ENCODE measurements at places on chromosomes 11 and 22.

DNA sequence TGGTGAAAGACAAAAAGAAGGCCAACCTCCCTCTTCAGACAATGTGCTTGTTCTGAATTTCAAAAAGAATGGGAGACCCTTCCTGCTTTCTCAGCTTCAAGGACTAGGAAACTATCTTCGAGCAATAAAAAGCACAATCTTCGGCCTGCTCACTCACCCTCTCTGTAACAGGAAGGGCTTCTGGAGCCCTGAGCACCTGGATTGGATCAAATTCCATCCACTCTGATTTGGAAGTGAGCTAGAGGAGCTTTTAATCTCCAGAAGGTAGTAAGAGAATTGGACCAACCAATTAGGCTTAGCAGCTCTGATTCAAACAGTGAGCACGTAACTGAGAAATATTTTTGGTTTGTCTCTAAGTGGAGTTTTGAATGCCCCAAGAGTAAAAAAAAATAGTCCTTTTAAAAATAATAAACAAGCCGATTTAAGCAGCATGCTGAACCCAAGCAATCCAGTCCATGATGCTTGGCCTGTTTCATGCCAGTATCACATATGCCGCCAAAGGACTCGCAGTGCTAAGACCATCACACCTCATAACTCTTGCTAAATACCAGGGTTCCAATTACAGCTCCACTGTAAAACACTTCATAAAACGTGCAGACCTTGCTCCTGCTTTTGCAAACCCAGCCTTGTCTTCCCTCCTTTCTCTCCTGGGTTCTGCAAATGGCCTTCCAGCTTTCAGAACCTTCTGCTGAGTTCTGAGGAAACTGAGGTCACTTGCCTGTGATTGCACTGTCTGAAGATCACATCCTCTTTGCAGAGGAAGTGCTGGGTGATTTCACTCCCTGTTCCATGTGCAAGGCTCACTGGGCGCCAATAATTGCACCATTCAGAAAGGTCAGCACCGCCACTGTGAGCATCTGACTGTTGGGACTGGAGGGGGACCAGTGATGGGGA, 74.4 kb downstream of the SLC1A2 start:
- no peak for DNase-seq

DNA sequence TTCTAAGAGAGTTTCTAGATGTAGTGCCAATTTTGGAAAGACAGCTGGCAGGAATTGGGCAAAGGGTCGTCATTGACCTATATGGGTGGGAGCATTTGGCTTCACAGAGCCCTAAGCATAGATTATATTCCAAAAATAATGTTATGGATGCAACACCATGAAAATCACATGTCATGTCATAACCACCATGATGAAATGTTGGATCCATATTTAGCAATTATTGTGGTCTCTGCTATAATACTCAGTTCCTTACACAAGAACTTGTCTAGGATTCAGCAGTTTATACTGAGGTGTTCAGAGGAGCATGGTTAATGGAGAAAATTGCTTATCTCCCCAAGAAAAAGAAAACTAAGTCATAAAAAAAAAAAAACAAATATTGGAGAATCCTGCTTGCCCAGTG, 31.6 kb downstream of the NTM start:
- DNase-seq: no peak

DNA sequence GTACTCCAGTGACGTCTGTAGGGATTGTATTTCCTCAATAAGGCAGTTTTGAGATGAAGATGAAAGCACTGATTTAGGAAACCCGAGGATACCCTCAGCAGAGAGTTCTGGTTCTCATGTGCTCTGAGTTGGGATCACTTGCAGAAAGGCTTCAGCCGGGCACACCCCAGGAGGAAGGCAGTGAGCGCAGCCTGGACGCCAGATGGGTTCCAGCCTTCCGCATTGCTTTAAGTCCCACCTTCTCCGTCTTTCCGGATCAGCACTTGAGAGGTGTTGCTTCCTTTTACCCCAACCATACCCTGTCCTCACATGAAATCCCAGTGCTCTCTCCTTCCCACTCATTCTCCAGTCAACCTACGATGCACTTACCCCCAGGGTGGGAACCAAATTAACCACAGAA, 239.5 kb upstream of the CADM1 start:
- DNase-seq: no peak

GRCh38 chr22:21447694-21448402, 19.3 kb upstream of the TMEM191C start:
- DNase-seq: no peak

- no peak for DNase-seq
These were observed 35.9 kb upstream of the NUP50 start for GRCh38 chr22:45127866-45128265.

DNA sequence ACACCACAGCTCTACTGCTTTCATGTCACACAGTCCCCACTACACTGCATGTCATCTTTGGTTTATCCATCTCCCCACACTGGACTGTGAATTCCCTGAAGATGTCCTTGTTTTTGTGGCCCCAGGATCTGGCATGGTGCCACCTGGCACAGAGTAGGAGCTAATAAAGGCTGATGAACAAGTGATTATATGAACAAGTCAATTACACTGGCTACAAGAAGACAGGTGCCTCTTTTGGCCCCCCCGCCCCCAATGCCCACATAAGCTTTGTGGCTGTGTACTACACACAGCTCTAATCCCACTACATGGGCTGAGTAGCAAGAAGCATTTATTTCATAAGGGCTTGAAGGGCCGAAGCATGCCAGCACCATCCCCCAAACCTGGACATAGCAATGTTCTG, 24.7 kb downstream of the PLEKHA7 start:
- no peak for DNase-seq

- DNase-seq: no peak
These were observed at the start of gene IL18 for GRCh38 chr11:112163875-112164685. Gene IL18, minus strand, starts transcription at chr11:112164094. Its CDS starts 9,041 bp downstream, at chr11:112155053.

DNA sequence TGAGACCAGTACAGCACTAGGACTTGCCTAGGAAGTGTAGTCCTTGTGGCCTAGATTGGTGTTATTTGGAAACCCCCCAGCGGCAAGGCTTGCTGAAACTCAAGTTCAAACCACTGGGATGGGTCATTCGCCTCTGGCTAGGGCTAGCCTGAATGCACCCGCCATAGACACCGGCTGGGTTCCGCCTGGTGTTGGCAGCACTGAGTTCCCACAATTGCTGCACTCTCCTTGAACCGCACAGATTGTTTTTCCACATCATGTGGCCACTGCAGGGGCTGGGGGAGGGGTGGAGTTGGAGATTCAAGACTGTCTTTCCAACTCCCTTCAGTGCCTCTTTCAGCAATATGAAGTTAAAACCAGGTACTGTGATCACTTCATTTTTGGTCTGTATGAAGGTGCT, 43.1 kb downstream of the CCDC73 start:
- no peak for DNase-seq

- DNase-seq: no peak
These were observed 6.3 kb upstream of the THOC5 start for GRCh38 chr22:29559853-29560252.

- peak; percentile 77 for DNase-seq
These were observed 27.2 kb downstream of the PHLDB1 start for GRCh38 chr11:118634431-118635236.

- no peak for DNase-seq
These were observed 7.8 kb downstream of the MYEOV start for GRCh38 chr11:69301455-69302401.

DNA sequence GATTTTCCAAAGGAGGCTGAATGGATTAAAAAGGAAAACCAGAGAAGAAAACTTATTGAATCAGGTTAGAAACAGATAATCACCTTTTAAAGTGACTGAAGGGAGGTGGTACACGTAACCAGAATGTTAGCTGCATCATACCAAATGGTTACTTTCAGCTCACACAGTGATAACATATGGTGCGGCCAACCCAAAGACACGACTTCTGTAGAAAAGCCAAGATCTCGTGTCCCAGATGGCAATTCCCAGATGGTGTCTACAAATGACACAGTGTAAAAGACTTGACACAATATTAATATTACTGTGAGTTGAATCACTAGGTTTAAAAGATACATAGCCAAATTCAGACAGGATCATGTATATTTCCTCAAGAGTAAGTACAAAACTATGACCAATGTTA, 5.2 kb downstream of the PPP2R1B start:
- DNase-seq: peak; percentile 97

DNA sequence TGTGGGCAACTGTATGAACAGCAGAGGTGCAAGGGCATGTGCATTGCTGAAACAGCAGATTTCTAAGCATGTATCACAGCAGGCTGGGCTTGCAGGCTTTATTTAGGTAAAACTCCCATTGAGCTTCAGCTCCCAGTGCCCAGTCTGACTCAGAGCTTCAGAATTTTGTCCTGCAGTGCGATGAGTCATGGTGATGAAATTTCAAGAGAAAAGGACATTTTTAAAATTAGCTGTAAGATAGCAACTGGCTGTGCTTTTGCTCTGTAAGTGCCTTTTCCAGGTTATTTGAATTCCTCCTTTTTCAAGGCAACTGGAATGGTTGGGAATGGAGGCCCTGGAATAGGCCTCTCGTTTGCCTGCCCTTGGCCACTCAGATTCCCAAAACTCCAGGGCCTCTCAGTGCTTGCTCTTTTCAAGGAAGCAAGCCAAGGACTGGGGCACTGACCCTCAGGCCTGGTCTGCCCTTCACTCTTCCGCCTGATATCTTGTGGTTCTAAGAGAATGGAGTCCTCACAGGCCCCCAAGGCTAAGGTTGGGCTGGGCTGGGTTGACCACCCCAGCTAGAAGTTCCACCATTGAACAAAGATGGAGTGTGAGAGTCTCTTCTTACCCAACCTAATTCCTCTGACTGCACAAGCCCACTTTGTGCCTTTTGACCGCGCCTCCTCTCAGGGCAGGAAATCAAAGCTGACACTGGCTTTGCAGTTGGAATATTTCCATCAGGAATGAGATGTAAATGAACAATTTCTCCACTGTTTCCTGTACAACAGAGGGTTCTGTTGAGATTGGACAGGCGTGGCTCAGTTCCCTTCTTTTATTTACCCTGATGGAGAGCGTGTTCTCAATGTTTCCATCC, 59.5 kb upstream of the PRSS23 start:
- no peak for DNase-seq

- no peak for DNase-seq
These were observed 19.9 kb upstream of the ME3 start for GRCh38 chr11:86692317-86692716.

GRCh38 chr11:47714554-47715081, 551 bp downstream of the AGBL2 start:
- DNase-seq: peak; percentile 7

GRCh38 chr11:58222721-58223120, 6.0 kb downstream of the OR10Q1 start:
- no peak for DNase-seq

GRCh38 chr22:31764785-31765184, 11.0 kb downstream of the DEPDC5 start:
- DNase-seq: no peak

GRCh38 chr11:16925561-16926065, 88.6 kb downstream of the PLEKHA7 start:
- DNase-seq: peak; percentile 73

DNA sequence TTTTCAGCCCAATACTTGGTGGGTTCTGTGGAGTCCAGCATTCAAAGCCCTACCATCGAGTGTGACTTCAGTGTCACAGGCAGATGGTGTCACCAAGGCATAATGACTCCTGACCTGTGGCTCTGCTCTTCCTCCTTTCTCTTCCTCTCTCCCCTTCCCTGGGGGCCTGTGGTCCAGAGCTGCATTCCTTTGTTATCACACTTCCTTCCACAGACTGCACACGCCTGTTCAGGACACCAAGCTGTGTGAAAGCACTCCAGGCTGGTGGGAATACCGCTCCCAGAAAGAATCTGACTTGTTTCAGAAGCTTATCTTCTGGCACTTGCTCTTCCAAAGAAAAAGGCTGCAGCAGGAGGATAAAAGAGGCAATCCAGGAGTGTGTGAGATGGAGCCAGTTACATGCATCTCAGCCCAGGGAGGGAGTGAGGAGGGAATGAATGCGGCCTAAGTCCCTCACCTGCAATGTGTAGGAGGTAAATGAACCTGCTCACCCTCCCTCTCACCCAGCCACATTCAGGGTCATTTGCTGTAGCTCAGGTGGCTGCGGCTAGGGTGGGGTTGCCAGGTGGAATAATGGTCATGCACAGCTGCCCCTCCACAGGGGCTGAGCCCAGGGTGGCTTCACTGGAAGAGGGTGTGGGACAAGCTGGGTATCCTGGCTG, 79.3 kb downstream of the ADAMTS15 start:
- peak; percentile 5 for DNase-seq

DNA sequence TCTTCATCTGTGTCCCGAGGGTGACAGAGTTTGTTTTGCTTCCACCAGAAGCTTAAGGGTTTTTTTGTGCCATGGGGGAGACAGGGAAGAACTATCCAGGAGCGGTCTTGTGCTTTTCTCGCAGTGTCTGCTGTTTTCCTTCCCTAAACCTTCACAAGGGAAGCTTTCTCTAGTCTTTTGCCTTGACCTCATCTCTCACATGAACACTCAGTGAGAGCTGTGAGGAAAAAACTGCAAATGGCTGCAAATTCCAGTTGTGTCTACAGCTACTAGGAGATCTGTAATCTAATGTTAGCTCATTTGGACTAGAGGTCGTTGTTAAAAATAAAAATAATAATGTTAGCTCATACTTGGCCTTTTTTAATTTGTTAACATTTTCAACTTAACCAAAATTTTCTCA, 264.7 kb upstream of the SESN3 start:
- DNase-seq: no peak

- no peak for DNase-seq
These were observed 26.5 kb upstream of the PRDM10 start for GRCh38 chr11:130029137-130029536.

GRCh38 chr11:96259134-96259830, 83.7 kb downstream of the MAML2 start:
- no peak for DNase-seq

DNA sequence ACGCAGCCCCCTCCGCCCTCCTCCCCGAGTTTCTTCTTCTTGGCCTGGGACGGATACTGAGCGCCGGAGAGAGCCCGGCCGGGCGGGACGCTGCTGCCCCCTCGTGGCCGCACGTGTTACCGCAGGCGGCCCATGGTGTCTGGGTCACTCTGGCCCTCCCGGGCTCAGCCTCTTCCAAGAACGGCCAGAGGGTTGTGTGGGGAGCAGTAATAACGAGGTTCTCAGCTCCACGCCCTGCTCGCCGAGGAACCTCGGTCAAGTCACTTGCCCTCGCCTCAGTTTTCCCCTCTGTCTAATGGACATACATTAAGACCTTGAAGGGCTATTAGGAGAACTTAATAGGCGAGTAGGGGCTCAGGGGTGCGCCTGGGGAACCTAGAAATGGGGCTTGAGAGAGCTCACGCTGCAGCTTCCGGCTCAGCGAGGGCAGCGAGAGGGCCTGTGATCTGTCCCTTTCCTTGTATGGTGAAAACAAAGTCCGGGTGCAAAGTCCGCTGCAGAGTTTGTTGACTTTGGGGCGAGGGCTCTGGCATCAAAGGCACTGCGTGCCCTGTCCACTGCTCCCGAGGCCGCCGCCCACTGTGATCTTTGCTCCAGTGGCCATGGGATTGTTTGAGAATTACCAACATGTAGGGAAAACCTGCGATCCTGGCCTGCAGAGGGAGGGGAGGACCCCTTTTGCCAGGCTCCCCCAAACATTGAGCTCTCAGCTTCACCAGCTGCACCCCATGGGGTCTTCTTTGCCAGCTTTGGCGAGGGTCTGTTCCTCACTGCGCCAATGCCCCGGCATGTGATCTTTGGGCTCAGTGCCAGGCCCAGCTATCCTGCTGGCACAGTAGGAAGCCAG, 14.4 kb upstream of the LRP5 start:
- no peak for DNase-seq

GRCh38 chr11:130997278-130997677, 81.0 kb upstream of the SNX19 start:
- peak; percentile 15 for DNase-seq

- DNase-seq: no peak
These were observed 13.6 kb upstream of the CD3E start for GRCh38 chr11:118290923-118291322.

GRCh38 chr22:28029956-28030355, 110.9 kb upstream of the PITPNB start:
- peak; percentile 66 for DNase-seq
